ENCODE measurements at places on chromosomes 1 and 21. TPM values are rescaled to one million over a fixed set of nuclear protein-coding genes. Genes with fewer than 3 reads are reported as not detected.

DNA sequence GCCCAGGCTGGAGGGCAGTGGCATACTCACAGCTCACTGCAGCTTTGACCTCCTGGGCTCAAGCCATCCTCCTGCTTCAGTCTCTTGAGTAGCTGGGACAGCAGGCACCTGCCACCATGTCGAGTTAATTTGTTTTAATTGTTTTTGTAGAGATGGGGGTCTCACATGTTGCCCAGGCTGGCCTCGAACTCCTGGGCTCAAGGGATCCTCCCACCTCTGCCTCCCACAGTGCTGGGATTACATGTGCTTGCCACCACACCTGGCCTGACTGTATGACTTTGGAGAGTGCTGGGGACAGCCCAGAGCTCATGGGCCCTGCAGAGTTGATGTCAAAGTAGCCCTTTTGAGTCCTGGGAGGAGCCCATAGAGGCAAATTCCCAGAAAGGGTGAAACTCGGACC lies 1.8 kb downstream of the OBSCN start:
- no peak for DNase-seq

GRCh38 chr1:108814343-108815125 lies 42.4 kb downstream of the AKNAD1 start:
- DNase-seq, result no peak

- no peak for DNase-seq
Measured at GRCh38 chr1:106178791-106179190, 877.7 kb upstream of the PRMT6 start.

- DNase-seq, result no peak
Measured at GRCh38 chr1:162284206-162284955, 92.3 kb downstream of the SPATA46 start.

LCE3E gene
- not detected for total RNA-seq

DNA sequence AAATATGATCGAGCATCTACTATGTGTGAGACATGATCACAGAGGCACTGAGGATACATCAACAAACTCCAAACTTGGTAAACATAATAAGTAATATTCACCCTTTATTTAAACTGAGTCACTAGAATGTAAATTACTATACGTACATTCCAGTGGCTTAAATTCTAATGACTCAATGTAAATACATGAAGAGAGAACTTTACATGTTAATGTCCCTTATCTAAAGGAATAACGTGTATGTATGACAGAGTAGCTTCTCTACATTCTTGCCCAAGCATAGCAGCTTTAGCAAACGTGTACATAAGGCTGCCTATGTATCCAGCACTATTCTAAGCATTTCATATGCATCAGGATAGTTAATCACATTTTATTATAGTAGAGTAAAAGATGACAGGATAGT lies 111.8 kb upstream of the CYYR1 start:
- DNase-seq, result no peak

HTR6 gene
- total RNA-seq, result not detected

PALMD gene
- total RNA-seq, result 7.4 TPM

GRCh38 chr1:145701306-145701862 lies 5.8 kb downstream of the PDZK1 start:
- no peak for DNase-seq

GRCh38 chr1:175511496-175511895 lies 231.9 kb downstream of the TNR start:
- DNase-seq, result no peak

DNA sequence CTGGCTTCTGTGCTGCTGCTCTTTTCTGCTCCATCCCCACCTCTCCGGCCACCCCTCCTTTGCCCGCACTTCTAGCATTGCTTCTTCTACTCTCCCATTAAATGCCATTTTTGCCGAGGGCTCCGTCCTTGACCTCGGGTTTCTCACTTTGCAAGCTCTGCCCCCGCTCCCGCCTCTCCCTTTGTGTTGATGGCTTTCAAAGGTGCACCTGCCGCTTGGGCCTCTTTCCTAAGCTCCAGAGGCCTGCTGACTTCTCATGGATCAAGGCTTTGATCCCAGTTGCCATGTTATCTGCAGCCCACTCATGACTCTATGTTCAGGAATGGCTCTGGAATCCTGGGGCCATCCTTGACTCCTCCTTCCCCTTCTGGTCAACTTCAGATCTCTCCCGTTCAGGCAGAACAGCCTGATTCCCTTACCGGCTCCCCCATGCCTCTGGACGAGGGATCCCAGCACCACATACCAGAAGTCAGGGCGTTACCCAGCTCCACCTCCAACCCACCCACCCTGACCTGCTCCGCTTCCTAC lies 54.3 kb downstream of the TLR5 start:
- no peak for DNase-seq

KLF17 gene
- total RNA-seq, result not detected

GRCh38 chr1:225823811-225824261 lies 13.9 kb downstream of the EPHX1 start:
- no peak for DNase-seq

GRCh38 chr1:193479187-193479586 lies 292.8 kb upstream of the B3GALT2 start:
- peak; percentile 68 for DNase-seq

DNA sequence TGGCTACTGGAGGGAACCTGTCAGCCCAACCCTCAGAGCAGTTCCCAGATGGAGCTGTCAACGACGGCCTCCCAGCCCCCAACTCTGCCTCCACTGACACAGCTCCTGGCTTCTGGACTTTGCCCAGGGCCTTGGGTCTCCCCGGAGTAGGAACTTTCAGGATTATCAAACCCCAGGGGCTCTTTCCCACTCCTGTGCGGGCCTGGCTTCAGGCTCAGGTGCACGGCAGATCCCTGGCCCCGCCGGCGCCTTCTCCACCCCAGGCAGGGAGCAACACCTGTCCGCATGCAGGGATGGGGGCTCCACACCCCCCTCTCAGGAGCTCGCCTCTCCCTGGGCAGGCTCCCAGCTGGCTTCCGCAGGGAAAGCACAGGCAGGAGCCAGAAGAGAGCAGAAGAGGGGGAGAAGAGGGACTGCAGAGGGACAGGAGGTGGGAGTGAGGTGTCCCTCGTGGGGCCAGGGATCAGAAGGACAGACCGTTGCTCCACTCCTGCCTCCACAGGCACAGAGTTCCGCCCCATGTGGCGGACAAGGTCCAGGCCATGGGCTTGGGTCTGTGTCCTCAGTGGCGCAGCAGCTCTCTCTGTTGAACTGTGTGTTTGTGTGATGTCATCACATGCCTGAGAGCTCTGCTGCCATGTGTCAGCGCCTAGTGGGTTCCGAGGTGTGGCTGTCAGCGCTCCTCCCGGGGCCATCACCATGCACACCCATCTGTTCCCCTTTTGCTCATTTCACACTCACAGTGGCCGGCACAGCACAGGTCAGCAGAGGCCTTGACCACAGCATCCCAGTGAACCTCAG lies 107.7 kb downstream of the PDE9A start:
- DNase-seq, result no peak

POU2F1 gene
- total RNA-seq, result 4.1 TPM

DNA sequence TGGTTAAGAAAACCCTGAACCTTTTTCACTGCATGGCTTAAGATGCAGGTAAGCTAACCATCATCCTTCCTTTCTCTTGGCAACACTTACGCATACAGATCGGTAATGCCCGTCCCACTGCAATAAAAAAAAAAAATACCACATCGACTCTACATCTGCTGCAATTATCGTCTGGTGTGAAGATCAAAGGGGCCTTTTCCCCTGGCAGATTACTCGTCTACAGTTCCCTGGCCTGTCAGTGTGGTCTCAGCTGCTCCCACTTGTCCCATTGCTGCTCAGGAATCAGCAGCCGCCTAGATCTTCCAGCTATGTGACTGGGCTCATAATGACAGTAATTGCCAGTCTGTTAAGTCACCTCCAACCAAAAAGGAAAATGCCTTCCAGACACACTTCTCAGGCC lies 133.1 kb downstream of the SETD4 start:
- DNase-seq, result no peak

CCDC24 gene
- 2.1 TPM for total RNA-seq

GRCh38 chr1:18037651-18038050 lies 69.9 kb upstream of the IGSF21 start:
- no peak for DNase-seq

OR6K3 gene
- not detected for total RNA-seq

GRCh38 chr1:205568135-205568468 lies 63.6 kb downstream of the CDK18 start:
- no peak for DNase-seq

GRCh38 chr1:60111716-60112115 lies 38.1 kb upstream of the C1orf87 start:
- no peak for DNase-seq

DNA sequence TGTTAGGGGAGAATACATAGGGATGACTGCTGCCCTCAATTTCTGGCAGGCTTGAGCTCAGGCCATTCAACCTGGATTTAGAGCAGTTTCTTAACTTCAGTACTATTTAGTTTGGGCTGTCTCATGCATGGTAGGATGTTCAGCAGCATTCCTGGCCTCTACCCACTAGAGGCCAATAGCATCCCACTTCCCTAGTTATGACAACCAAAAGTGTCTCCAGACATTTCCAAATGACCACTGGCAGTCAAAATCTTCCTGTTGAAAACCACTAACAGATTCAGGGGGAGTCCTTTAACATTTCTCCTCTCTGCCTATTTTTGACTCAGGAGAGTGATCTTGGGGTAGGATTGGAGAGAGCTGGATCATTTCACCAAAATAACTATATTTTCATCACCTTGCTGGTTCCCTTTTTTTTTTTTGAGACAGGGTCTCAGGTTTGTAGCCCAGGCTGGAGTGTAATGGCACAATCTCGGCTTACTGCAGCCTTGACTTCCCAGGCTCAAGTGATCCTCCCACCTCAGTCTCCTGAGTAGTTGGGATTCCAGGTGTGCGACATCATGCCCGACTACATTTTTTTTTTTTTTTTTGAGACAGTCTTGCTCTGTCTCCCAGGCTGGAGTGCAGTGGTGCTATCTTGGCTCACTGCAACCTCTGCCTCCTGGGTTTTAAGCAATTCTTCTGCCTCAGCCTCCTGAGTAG lies 8.7 kb downstream of the GNAT2 start:
- no peak for DNase-seq

DNA sequence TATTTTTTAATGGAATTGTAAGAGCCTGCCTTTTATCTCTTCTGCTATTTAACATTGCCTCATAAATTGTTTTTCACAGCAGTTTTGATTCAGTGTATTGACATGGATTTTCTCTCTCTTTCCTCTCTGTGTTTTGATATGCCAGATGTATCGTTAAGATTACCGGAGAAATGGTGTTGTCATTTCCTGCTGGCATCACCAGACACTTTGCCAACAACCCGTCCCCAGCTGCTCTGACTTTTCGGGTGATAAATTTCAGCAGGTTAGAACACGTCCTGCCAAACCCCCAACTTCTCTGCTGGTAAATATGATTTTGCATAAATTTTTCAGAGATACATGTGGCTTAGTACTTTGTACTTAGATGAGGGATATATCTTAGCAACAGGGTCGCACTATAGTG lies 23.1 kb upstream of the DYNLT5 start:
- no peak for DNase-seq

- no peak for DNase-seq
Measured at GRCh38 chr1:51612447-51612961, 4.4 kb upstream of the OSBPL9 start.

LINGO4 gene
- total RNA-seq, result 0.52 TPM

UBL4B gene
- not detected for total RNA-seq
